ENCODE measurements at places on chromosomes 7 and 10.

GRCh38 chr7:127793582-127793981, 141.6 kb downstream of the SND1 start:
- no peak for DNase-seq

- peak; percentile 61 for DNase-seq
These were observed 42.3 kb downstream of the SUGCT start for GRCh38 chr7:40177071-40177470.

- DNase-seq: peak; percentile 97
These were observed 66.7 kb downstream of the ST7 start for GRCh38 chr7:117019786-117020590.

DNA sequence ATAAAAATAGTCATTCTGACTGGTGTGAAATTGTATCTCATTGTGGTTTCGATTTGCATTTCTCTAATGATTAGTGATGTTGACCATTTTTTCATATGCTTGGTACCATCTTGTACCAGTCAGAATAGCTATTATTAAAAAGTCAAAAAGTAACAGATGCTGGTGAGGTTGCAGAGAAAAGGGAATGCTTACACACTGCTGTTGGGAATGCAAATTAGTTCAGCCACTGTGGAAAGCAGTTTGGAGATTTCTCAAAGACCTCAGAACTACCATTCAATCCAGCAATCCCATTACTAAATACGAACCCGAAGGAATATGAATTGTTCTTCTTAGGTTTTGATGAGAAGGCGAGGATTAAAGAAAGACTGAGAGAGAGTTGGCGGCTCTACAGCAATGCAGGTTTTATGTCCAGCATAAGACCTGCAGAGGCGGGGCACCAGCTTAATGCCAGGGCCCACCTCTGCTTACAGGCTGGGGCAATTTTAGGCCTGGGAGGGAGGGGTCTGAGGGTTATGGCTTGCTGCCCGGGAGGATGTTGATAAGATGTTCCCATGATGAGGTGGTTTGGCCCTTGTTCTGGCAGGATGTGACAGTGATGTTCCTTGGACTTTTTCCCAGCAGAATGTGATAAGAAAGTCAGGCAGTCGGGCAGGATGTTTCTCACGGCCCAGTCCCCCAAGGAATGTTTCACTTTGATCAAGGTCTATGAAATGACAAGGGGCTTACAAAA, 74.4 kb downstream of the MEST start:
- DNase-seq: no peak

DNA sequence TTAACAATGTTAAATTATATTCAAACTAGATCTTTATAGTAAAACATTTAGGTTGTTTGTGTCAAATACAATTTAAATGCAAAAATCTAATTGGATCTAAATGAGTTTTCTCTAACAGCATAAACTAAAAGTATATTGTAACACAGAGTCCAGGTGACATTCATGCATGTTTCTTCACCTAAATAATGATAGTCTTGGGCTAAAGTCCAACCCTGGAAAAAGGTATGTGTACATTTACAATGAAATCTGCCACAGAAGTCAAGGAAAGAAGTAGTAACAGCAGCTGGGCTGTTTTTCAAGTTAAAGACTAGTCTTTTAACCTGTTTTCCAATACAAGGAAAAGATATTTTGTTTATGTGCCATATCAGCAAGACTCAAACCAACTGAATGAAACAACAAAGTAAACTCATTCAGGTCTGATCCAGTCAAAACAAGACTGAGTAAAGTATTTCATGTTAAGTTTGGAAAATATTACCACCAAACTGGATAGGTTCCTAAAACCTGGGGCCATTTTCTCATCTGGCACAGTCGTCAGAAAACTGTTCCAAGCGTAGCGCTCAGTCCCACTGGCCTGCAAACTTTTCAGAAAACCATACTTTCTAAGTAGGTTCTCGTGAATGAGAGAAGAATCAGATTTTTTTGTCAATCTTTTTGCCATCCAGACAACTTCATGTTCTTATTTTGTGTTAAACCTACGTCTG, 349.2 kb downstream of the HGF start:
- DNase-seq: no peak

- DNase-seq: no peak
These were observed 24.9 kb downstream of the PIK3AP1 start for GRCh38 chr10:96695366-96695765.

DNA sequence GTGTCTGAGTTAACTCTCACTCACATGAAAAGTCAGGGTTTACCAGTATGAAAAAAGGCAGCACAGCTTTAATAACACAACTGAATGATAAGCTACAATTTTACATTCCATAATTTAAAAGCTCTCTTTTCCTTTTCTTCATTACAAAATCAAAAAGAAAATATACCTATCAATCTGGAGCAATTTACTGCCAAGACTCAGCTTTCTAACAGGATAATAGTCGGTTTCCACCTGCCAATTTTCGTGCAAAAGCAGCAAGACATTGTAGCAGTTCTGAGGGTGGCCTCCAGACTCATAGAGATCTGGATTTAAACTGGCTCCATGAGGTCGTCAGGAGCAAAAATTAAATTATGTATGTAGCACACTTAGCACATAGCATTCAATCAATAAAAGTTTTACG, 191.0 kb downstream of the GLI3 start:
- no peak for DNase-seq

Measured in SJCRH30 (cell line).